ENCODE measurements at places on chromosomes 3 and 15. TPM values are rescaled to one million over a fixed set of nuclear protein-coding genes. Genes with fewer than 3 reads are reported as not detected.

The IL17RE gene
- 7.5 TPM for polyA plus RNA-seq

The MYO5C gene
- 4.6 TPM for polyA plus RNA-seq

The UPK1B gene
- 3.9 TPM for polyA plus RNA-seq

The TRPC1 gene
- 3.2 TPM for polyA plus RNA-seq

The KLF15 gene
- polyA plus RNA-seq = 30.0 TPM

The NUP210 gene
- 5.6 TPM for polyA plus RNA-seq

The ATP13A5 gene
- polyA plus RNA-seq = not detected

The PARP3 gene
- 30.1 TPM for polyA plus RNA-seq

The MORC1 gene
- polyA plus RNA-seq = not detected

The TRAK1 gene
- polyA plus RNA-seq = 16.2 TPM
